Testis (tissue), 5 donors: ENCODE measurements at places on chromosomes 3 and 15.

DNA sequence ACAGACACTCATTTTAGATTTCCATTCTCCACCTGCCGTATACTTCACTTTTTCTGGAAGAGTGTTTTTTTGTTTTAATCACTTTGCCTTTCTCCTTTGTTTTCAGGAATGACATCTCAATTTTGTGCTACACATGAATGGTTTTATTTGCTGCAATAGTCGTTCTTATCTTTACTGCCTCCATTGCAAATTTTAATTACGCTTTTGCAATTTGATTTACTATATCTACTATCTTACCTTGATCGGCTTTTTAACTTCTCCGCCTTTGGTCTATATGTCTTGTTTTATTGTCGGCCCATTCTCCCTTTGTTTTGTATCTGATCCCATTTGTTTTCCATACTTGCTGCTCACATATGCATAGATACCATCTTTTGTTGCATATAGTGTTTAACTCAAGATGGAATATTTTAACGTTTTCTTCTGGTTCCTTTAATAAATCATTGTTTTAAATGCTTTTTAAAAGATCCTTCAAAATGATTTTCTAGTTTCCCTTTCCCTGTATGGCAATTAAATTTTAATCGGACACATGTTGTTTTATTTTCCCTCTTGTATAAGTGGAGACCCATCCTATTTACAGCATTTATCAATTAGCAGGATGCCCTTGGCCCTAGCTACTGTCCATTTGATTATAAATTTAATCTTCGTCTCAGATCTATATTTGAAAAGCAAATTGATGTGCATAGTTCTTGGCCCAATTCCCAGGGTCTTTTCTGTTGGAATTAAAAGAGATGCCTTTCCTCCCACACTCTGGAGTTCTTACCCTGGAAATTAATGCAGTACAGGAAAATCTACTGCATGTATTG, 97.2 kb upstream of the CNTN4 start:
- no peaks in the 10 kb centered on the region for H3K4me1 ChIP-seq
- H3K36me3 ChIP-seq: no peaks in the 10 kb centered on the region
- no peak for DNase-seq
- no peak overlapping the region for H3K27ac ChIP-seq

DNA sequence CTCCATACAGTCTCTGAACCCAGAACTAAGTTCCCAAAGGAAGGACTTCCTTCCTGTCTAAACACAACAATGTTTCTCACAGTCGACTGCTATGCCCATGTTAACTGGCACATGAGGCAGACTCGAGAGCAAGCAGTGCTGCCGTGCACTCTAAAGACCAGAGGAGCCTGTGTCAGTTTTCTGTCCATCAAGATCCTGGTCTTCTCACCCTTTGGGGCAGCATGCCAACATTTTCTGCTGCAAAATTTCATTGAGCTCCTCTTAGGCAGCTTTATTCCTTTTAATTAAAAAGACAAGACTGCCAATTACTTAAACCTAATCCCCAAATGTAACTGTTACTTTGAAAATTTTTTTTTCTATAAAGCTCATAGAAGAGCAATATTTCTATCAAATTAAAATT, 205.1 kb downstream of the GAP43 start:
- H3K4me1 ChIP-seq: no peaks in the 10 kb centered on the region
- H3K36me3 ChIP-seq: no peaks in the 10 kb centered on the region
- DNase-seq: no peak
- no peak overlapping the region for H3K27ac ChIP-seq
- no peak overlapping the region for H3K4me3 ChIP-seq
- H3K27me3 ChIP-seq: no peaks in the 10 kb centered on the region

DNA sequence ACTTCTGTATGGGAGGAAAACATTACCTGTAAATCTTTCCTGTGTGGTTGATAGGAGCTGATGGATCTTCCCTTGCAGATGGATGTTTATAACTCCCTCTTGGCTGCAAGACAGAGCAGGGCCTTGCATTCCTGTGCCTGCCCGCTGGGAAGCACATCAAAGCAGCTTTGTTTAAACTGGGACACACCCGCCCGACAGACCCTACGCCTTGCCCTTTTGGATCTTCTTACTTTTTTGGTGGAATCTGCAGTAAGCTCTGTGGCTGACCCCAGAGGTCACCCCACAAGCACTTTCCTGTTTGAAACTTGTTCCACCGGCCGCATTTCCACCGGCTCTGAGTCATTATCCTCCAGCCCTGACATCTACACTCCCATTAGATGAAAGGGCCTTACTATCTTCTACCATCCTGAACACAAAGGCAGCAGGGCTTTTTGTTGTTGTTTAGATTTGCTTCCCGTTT, 244.1 kb upstream of the STT3B start:
- peak; percentile 26 for DNase-seq
- H3K27me3 ChIP-seq: no peaks in the 10 kb centered on the region
- H3K27ac ChIP-seq: no peak overlapping the region
- H3K4me1 ChIP-seq: peaks cover 3% of the 10 kb centered on the region
- no peaks in the 10 kb centered on the region for H3K36me3 ChIP-seq

GRCh38 chr3:158882445-158882844, 80.6 kb downstream of the MFSD1 start:
- no peak overlapping the region for H3K27ac ChIP-seq
- H3K27me3 ChIP-seq: no peaks in the 10 kb centered on the region
- no peak for DNase-seq
- no peaks in the 10 kb centered on the region for H3K36me3 ChIP-seq

GRCh38 chr3:180402471-180403073, 199.4 kb upstream of the TTC14 start:
- no peaks in the 10 kb centered on the region for H3K27me3 ChIP-seq
- DNase-seq: no peak
- H3K4me1 ChIP-seq: no peaks in the 10 kb centered on the region
- H3K4me3 ChIP-seq: no peak overlapping the region
